ENCODE measurements at places on chromosomes 1 and 21. TPM values are rescaled to one million over a fixed set of nuclear protein-coding genes. Genes with fewer than 3 reads are reported as not detected.

GRCh38 chr1:201511396-201511940 is 4.5 kb upstream of the CSRP1 start:
- peak overlapping the region; percentile 87 for H3K27ac ChIP-seq
- no peaks in the 10 kb centered on the region for H3K36me3 ChIP-seq
- peaks cover 29% of the 10 kb centered on the region for H3K4me1 ChIP-seq
- no peak for DNase-seq
- no peak overlapping the region for H3K4me3 ChIP-seq
- H3K27me3 ChIP-seq: no peaks in the 10 kb centered on the region

- DNase-seq: no peak
- H3K27me3 ChIP-seq: no peaks in the 10 kb centered on the region
- peaks cover 17% of the 10 kb centered on the region for H3K4me1 ChIP-seq
- no peak overlapping the region for H3K27ac ChIP-seq
- no peak overlapping the region for H3K4me3 ChIP-seq
These were observed 33.9 kb upstream of the COL6A2 start for GRCh38 chr21:46063734-46064680.

DNA sequence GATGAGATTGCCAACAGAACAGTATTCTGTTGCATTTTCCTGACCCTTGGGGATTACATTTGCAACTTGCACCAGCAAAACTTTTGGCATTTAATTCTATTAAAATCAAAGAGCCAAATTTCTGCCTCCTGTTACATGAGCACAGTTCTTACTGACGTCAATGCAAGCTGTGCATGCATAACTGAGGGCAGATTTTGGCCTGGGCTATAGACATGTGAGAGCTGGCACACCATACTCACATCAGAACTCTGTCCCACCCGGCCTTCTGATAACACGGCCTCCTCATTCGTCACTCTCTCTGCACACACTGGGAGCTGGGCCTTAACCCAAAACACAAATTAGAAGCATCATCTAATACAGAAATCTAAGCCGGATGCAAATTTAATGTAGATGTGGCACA is 31.5 kb downstream of the PAPPA2 start:
- H3K36me3 ChIP-seq: no peaks in the 10 kb centered on the region
- H3K4me3 ChIP-seq: no peak overlapping the region
- H3K4me1 ChIP-seq: no peaks in the 10 kb centered on the region
- no peak overlapping the region for H3K27ac ChIP-seq

DNA sequence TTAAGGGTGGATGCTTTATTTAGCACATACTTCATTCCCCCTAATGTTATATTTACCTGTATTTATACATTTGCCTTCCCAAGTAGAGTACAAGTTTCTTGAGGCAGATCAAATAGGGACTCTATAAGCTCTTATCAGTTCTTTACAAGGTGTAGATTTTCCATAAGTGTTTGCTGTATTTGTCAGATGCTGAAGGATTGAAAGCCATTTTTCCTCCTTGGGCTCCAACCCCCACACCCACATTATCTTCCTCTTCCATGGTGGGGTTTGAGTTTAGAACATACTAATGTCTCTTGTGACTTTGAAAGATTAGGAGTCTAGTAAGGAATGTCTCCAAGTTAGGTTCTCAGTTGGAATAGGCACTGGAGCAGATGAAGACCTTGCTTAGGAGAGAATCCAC is 2.4 kb upstream of the CHI3L2 start:
- H3K27me3 ChIP-seq: no peaks in the 10 kb centered on the region
- no peak for DNase-seq
- H3K36me3 ChIP-seq: no peaks in the 10 kb centered on the region
- peaks cover 41% of the 10 kb centered on the region for H3K4me1 ChIP-seq
- no peak overlapping the region for H3K4me3 ChIP-seq
- H3K27ac ChIP-seq: no peak overlapping the region

- no peaks in the 10 kb centered on the region for H3K27me3 ChIP-seq
- no peak for DNase-seq
- H3K36me3 ChIP-seq: peaks cover 18% of the 10 kb centered on the region
- H3K4me1 ChIP-seq: peaks cover 8% of the 10 kb centered on the region
These were observed 661 bp upstream of the OSCP1 start for GRCh38 chr1:36450919-36451305.

- no peak overlapping the region for H3K4me3 ChIP-seq
- H3K36me3 ChIP-seq: peaks cover 90% of the 10 kb centered on the region
- H3K4me1 ChIP-seq: no peaks in the 10 kb centered on the region
- no peak overlapping the region for H3K27ac ChIP-seq
- no peak for DNase-seq
These were observed 13.5 kb upstream of the SYNJ1 start for GRCh38 chr21:32741336-32741735.

DNA sequence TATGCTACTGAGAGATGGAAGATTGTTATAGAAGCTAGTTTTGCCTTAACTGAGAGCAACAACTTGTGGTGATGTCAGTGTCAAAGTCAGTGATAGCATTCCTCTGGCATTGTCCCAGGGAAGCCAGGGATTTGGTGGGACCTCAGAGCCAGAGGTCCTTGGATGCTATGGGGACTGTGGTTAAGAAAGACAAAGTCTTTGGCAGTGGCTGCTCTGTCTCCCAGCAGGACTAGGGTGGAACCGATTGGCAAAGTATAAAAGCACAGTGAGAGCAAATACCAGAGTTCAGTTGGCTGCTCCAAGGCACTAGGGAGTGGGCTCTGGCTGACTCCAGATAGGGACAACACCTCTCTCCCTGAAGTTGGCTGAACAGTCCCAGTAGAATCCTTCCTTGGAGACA is 104.8 kb downstream of the GDAP2 start:
- no peaks in the 10 kb centered on the region for H3K36me3 ChIP-seq
- no peak overlapping the region for H3K27ac ChIP-seq
- no peaks in the 10 kb centered on the region for H3K27me3 ChIP-seq
- H3K4me1 ChIP-seq: peaks cover 11% of the 10 kb centered on the region

DNA sequence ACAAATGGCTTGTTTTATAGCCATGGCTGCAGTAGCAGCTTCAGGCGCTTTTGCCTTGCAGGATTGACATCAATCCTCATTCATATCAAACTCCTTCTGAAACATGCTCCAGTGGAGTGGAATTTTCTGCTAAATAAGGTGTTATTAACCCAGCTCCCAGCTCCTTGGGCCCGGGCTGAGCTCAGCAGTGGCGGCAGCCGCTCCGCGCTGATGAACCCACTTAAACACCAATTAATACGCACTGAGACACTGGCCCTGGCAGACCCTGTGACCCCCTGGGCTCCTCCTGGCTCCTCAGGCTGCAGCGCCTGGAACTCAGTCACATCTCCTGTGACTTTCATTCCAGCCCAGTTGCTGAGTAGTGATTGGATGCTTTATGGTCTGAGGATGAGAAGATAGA is 137.4 kb upstream of the GRIK3 start:
- peak; percentile 40 for DNase-seq
- H3K27me3 ChIP-seq: no peaks in the 10 kb centered on the region
- H3K4me1 ChIP-seq: no peaks in the 10 kb centered on the region
- H3K4me3 ChIP-seq: no peak overlapping the region
- no peak overlapping the region for H3K27ac ChIP-seq

- H3K27me3 ChIP-seq: no peaks in the 10 kb centered on the region
- no peak overlapping the region for H3K27ac ChIP-seq
- H3K4me3 ChIP-seq: no peak overlapping the region
- no peak for DNase-seq
- no peaks in the 10 kb centered on the region for H3K4me1 ChIP-seq
These were observed 103.0 kb downstream of the CAMTA1 start for GRCh38 chr1:6888268-6888667.

DNA sequence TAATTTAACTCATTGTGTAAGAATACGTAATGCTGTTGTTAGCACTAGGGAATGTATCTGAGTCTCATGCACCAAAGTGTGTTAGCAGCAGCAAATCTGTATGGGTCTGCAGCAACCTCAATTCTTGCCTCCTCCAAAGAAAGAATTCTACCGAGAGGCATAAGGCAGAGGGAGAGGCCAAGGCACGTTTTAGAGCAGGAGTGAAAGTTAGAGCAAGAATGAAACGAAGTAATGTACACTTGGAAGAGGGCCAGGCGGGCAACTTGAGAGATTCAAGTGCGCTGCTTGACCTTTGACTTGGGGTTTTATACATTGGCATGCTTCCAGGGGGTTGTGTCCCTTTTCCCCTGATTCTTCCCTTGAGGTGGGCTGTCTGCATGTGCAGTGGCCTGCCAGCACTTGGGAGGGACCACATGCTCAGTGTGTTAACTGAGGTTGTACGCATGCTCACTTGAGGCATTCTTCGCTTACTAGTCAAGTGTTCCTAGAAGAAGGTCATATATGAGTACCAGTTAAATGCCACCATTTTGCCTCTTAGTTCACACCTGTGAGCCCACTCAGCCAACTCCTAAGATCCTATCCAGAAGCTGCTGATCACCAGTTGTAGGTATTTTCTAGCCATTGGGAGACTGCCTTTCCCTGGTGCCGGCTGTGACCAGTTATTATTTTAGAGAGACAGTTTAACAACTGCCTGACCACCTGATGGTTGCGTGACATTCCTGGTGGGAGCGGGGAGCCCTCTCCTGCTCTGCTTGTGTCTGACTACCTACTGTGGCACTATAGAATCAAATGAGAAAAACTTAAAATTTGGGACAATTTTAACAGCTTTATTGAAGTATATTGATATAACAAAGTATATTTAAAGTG is 2.7 kb upstream of the CNN3 start:
- peak overlapping the region; percentile 72 for H3K4me3 ChIP-seq
- H3K36me3 ChIP-seq: no peaks in the 10 kb centered on the region
- DNase-seq: no peak
- H3K4me1 ChIP-seq: peaks cover 31% of the 10 kb centered on the region

DNA sequence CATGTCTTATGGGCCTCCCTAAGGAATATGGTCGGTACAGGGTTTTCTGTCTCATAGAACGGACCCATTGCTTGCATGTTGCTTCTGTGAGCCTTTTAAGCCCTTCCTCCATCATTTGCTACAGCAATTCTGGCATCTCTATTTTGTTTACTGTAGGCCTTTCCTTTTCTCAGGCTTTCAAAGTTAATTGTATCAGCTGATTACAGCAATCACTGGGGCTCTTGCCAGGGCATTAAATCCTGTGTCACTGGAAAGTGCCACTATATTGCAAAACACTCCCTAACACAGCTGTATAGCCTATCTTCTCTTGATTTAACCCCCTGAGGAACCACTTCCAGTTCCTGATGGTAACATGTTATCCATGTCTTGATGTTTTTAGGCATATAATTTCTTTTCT is 156.5 kb downstream of the PDE4B start:
- H3K36me3 ChIP-seq: no peaks in the 10 kb centered on the region
- no peak overlapping the region for H3K4me3 ChIP-seq
- peaks cover 19% of the 10 kb centered on the region for H3K4me1 ChIP-seq
- no peak for DNase-seq
- H3K27me3 ChIP-seq: no peaks in the 10 kb centered on the region
- peak overlapping the region; percentile 52 for H3K27ac ChIP-seq

DNA sequence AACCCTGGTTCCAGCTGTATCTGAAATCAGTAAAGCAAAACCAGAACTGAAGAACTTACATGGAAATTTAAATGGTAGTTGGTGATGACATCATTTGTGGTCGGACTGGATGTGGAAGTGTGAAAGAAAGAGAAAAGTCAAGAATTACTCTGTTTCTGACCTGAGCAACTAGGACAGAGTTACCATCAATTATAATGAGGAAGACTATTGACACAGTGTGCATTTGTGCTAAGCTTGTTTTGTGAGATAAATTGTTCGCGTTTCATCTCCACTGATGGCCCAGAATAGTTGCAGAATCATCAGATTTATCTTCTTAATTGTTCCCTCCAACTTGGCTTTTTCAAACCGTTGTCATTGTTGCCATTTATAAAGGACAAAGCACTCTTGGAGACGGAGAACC is 410.6 kb upstream of the DEPDC1 start:
- H3K36me3 ChIP-seq: no peaks in the 10 kb centered on the region
- no peak for DNase-seq
- no peaks in the 10 kb centered on the region for H3K27me3 ChIP-seq
- H3K27ac ChIP-seq: no peak overlapping the region

- H3K4me1 ChIP-seq: no peaks in the 10 kb centered on the region
- no peak overlapping the region for H3K27ac ChIP-seq
- no peaks in the 10 kb centered on the region for H3K36me3 ChIP-seq
- no peaks in the 10 kb centered on the region for H3K27me3 ChIP-seq
- no peak overlapping the region for H3K4me3 ChIP-seq
- DNase-seq: peak; percentile 46
These were observed 49.8 kb upstream of the SCAF4 start for GRCh38 chr21:31781737-31782136.

GRCh38 chr1:206465951-206466350 is 4.3 kb upstream of the IKBKE start:
- H3K27me3 ChIP-seq: no peaks in the 10 kb centered on the region
- no peak for DNase-seq
- no peak overlapping the region for H3K4me3 ChIP-seq
- no peaks in the 10 kb centered on the region for H3K36me3 ChIP-seq

DNA sequence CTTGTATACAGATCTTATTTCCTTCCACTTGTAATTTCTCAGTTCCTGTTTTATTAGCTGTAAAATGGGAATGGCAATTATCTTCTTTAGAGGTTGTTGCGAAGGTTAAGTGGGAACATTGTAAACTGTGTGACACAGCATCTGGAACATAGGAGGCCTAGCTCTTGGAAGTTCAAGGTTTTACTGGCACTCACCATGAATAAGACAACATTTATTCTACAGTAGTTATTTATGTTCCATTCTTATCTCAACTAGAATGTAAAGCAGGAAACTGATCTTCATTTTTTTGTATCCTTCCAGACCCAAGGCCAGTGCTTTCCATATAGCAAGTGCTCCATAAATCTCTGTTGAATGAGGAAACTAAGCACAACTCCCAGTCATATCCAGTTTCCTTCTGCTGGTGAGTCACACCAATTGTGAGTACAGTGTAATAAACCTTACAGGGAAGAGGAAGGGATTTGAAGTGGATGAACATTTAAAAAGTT is 1.4 kb downstream of the BCL10 start:
- H3K36me3 ChIP-seq: peaks cover 4% of the 10 kb centered on the region
- peak overlapping the region; percentile 99 for H3K27ac ChIP-seq
- H3K27me3 ChIP-seq: no peaks in the 10 kb centered on the region
- no peak for DNase-seq
- no peak overlapping the region for H3K4me3 ChIP-seq
- H3K4me1 ChIP-seq: peaks cover 34% of the 10 kb centered on the region

- H3K4me1 ChIP-seq: peaks cover 16% of the 10 kb centered on the region
- no peaks in the 10 kb centered on the region for H3K36me3 ChIP-seq
- DNase-seq: no peak
- no peak overlapping the region for H3K4me3 ChIP-seq
- H3K27me3 ChIP-seq: no peaks in the 10 kb centered on the region
These were observed 164.4 kb downstream of the PBX1 start for GRCh38 chr1:164723296-164723798.

DNA sequence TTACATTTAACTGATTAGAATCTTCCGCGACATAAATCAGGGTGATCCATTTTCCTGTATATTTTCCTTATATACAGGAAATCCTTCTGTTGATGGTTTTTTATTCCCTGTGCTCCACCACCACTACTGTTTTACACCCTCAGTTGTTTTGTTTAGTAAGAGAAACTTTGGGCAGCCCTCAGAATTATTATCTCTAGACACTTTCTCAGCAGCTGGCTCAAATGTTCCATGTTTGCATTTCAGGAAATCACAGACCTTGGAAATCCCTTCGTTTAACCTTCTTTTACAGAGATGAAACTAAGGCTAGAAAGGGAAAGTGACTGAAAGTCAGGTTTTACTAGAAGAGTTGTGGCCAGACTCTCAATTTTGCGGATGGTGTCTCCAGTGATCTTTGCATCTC is 15.2 kb downstream of the ZNF697 start:
- DNase-seq: no peak
- no peak overlapping the region for H3K4me3 ChIP-seq
- peak overlapping the region; percentile 85 for H3K27ac ChIP-seq
- H3K4me1 ChIP-seq: peaks cover 54% of the 10 kb centered on the region
- H3K36me3 ChIP-seq: no peaks in the 10 kb centered on the region

EPS8L3 gene
- not detected for total RNA-seq

CHD5 gene
- 1.3 TPM for total RNA-seq

WDTC1 gene
- 50.3 TPM for total RNA-seq

FCRL1 gene
- 1.2 TPM for total RNA-seq

CCDC30 gene
- 4.4 TPM for total RNA-seq

PTGS2 gene
- 34.3 TPM for total RNA-seq

HCRTR1 gene
- total RNA-seq: not detected

FCMR gene
- 4.9 TPM for total RNA-seq

Data from upper lobe of left lung (tissue), 6 donors.